Transverse colon (tissue), 4 donors: ENCODE measurements at places on chromosomes 1 and 21.
A peak's percentile ranks its signal among the peaks of the same experiment; 100 is the strongest.

- DNase-seq = no peak
These were observed 12.0 kb downstream of the SETD4 start for GRCh38 chr21:36048357-36048756.

DNA sequence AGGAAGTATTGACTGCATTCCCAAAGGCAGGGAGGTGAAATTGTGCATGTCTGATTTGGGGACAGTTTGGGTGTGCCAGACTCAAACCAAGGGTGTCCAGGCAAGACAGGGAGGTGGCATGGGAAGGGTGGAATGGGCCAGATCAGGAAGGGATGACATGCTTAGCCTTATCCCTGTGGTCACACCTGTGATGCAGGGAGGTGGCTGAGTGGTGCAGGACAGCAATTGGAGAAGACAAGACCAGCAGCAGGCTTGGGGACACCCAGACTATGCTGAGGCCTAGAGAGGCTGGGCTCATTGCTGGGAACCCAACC, 4.0 kb downstream of the FOXO6 start:
- no peak for DNase-seq

DNA sequence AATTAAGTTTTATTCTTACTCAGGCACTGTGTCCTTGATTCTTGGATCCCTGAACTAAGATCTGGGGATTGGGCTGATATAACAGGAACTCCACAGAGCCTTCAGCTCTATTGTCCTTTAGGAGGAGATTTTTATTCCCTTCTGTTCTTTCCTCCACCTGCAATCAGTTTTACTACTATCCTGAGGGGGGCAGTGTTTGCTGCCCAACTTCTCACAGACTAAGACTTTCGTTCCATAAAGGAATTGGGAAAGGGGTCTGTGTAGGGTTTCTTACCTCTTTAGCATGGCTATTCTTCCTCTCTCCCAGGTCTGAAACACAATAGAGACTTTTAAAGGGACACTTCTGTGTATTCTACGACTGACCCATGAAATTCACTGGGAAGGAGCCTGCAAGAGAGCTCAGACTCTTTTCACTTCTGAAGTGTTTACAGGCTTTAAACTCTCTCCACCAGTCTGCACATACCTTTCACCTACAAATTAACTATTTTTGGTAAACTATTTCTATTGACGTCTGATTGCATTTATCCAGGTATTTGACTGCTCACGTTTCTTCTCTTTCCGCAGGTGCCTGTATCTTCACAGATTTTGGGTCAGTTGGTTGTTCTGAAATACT, 103.3 kb upstream of the DEPDC1 start:
- no peak for DNase-seq

DNA sequence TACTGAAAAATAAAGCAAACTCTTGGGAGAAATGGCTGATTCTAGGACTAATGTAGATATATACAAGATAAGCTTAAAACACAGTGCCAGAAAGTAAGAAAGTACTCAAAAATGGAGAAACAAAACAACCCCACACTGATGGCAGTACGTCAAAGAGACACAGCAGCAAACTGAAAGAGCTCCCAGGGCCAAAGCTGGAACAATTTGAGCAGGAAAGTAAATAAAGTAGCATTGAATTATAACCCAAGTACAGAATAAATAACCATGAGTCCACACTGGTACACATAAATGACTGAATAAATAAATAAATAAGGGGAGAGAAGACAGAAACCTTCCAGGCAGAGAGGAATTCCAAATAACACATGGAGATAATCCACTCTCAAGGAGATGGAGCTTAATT, 120.9 kb downstream of the GLUL start:
- DNase-seq = no peak

- no peak for DNase-seq
These were observed 70.9 kb downstream of the RERE start for GRCh38 chr1:8746554-8746953.

- DNase-seq = peak; percentile 61
These were observed 80.3 kb downstream of the TENT5C start for GRCh38 chr1:117685936-117686806.

- DNase-seq = no peak
These were observed 578 bp upstream of the SESN2 start for GRCh38 chr1:28258628-28259251.
